ENCODE measurements at places on chromosomes 1 and 21.

- DNase-seq = no peak
These were observed 89.3 kb downstream of the SLC44A5 start for GRCh38 chr1:75521658-75522057.

DNA sequence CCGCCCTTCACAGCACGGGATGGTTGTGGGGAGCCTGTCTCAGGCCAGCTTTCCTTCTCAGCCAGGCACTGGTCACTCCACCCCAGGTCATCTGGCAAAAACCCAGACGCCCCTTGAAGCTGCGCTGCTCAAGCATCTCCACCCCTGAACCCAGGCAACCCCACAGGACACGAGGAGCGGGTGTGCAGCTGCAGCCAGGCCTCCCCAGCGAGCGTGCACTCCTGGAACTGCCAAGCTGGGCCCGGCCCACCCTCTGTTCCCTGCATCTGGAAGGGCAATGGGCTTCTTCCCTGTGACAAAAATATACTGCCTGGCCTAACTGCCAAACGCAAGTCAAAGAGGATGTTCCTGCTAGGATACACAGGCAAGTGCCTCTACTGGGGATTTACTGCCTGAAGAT, 39.7 kb downstream of the SLC66A1 start:
- no peak for DNase-seq

DNA sequence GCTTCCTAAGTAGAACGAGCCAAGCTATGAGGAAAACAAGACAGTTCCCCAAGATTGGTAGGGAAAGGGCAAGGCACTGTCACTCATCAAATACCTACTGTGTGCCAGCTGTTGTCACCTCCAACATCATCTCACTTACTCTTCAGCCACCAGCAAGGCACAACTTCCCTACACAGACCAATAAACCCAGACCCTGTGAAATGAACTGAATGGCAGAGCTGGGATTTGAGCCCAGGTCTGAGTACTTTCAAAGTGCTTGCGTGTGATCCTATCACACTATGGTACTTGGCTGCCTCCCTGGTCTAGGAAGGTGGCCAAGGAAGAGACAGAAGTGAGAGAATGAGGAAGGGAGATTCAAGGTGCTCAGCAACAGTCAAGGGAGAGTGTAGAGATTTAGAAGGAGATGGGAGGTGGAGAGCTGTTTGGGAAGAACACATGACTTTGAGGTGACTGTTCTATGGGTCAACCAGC, 16.7 kb upstream of the TRIM63 start:
- DNase-seq = no peak

GRCh38 chr1:222697826-222698225, 14.5 kb downstream of the AIDA start:
- DNase-seq = no peak

DNA sequence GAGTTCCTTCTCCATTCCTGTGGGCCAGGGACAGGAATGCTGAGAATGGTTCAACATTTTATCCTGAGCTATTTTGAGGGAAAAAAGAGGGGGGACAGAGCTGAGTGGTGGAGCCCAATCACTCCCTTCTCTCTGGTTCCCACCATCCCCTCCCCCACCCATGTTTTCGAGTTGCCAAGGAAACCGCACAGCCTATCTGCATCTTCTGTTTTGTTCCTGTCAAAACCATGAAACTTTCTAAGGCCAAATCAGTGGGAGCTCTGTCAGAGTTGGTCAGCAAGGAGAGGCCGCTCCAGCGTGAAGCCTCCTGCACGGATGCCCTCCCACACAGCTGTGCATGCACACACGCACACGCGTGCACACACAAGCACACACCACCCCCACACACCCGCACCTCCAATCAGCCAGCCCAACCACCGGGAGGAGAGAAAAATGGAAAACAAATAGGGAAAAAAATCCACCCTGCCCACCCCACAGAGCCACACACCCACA, 54.5 kb upstream of the ATP2B4 start:
- no peak for DNase-seq

GRCh38 chr21:46660505-46660904, 25.0 kb downstream of the PRMT2 start:
- DNase-seq = no peak

GRCh38 chr21:22536509-22536908, 1538.3 kb downstream of the NCAM2 start:
- DNase-seq = no peak

DNA sequence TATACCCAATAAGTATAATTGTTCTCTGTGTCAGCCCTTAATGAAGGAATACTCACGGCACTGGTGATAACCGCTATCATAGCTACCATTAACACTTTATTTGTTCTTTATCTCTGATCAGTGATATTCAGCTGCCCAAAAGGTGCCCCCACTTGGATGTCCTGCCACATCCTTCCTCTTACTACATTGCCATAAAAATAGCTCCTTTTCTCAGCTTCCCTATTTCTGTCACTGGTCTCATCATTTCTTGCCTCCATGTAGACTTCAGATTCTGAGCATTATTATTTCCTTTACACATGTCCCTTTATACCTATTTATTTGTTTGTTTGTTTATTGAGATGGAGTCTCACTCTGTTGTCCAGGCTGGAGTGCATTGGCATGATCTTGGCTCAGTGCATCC, 2.7 kb upstream of the RAB29 start:
- DNase-seq = no peak

- DNase-seq = no peak
These were observed 55.8 kb upstream of the SELENON start for GRCh38 chr1:25744140-25744581.

- no peak for DNase-seq
These were observed 56.5 kb downstream of the WLS start for GRCh38 chr1:68175621-68176398.

DNA sequence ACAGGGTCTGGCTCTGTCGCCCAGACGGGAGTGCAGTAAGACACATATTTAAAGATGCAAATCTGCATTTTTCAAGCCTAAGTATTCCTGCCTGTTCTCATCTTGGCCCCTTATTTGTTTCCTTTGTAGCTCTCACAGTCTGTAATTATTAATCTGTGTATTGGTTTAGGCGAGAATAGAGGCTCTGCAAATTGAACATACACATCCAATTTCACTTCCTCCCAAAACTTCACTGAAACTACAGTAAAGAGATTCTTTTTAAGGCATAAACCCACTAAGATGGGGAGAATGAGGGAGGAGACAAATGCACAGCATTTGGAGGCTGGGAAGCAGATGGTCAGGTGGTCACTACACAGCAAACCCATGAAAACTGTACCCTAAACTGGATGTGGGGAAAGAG, 21.0 kb downstream of the HMGN2 start:
- no peak for DNase-seq

DNA sequence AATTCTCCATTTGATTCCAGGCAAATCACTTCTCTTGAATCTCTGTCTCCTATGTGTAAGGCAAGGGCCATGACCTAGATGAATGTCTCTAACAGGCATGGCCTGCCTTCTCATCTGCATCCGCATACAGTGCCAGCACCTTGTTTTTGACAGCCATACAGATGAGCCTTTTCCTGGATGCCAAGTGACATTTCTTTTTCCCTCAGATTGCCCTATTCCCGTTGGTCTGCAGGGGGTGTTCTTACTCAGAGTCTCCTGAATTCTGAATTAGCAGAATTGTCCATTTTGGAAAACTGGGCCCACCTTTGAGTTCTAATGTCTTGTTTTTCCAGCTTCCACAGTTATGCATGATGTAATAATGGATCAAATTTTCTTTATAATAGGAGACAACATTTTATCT, 88.0 kb upstream of the ADAR start:
- no peak for DNase-seq

DNA sequence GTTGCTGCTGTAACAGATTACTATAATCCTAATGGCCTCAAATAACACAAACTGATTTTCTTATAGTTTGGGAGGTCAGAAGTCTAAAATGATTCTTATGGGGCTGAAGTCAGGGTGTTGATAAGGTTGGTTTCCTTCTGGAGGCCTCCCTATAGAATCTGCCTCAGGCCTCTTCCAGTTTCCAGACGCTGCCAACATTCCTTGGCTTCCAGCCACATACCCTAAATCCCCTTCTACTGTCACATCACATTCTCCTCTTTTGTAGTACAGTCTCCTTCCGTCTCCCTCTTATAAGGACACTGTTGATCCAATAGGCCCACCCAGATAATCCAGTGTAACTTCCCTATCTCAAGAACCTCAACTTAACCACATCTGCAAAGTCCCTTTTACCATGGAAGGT, 145.3 kb upstream of the NCAM2 start:
- DNase-seq = no peak

DNA sequence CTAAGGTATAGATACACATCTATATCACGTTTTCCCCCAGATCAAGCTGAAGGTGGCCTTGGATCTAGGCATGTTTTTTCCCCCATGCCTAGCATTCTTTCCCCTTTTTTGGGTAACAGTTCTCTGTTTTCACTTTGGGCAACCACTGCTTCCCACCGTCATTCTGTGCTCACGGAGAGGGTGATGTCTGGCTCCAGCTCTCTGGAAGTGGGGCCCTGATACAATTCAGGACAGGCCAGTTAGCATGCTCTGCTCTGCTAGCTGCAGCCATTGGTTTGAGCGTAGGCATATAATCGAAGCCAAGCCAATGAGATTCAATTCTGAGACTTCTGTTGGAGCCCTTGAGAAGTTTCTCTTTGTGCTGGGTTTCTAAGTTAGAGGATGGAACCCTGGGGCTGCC, 2.1 kb upstream of the RNF186 start:
- no peak for DNase-seq

GRCh38 chr1:41500378-41500777, 15.9 kb upstream of the EDN2 start:
- DNase-seq = no peak

GRCh38 chr1:53871773-53872484, 17.7 kb downstream of the YIPF1 start:
- no peak for DNase-seq

- DNase-seq = no peak
These were observed 75.3 kb upstream of the ARTN start for GRCh38 chr1:43858324-43858723.

DNA sequence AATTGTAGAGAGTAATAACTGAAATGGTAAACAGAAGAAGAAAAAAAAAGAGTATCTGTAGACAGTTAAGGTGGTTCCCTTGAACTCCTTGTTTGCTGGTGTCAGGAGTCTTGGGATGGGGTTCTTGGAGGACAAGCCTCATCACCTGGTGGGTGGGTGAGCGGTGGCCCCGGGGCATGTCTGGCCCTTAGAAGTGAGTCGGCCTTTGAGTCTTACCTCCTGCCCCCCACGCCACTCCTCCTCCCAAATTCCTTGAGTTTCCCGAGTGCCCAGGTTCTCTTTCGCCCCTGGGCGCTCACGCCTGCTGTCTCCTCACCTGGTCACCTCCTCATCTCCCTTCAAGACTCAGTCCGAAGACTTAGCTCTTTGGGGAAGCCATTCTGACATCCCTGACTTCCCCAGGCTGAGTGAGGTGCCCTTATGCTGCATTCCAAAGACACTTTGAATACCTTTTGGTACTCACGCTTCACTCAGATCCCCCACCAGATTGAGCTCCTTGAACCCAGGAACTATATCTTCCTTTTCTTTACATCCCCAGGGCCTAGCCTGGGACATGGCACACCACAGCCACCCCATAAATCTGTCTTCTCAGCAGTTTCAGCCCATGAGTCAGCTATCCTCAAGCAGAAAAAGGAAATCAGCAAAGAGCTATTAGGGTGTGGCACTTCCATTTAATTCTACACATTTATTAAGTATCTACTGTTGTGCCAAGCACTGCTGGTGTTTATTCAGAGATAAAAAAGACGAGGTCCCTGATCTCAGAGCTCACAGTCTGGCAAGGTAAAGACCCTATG, 13.5 kb upstream of the IKBKE start:
- no peak for DNase-seq

DNA sequence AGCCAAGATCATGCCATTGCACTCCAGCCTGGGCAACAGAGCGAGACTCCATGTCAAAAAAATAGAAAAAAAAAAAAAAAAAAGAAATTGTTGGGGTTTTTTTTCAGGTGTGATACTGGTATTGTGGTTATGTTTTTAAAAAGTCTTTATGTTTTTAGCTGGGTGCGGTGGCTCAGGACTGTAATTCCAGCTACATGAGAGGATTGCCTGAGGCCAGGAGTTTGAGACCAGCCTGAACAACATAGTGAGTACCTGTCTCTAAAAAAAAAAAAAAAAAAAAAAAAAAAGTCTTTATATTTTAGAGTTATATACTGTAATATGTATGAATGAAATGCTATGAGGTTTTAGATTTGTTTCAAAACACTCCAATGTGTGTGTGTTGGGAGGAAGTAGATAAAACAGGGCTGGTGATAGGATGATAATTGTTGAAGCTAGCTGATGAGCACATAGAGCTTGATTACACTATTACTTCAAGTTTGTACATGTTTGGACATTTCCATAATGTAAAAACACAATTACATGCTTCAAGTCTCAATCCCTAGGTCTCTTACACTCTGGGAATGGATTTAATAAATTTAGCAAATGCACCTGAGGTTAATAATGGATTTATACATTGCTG, 30.2 kb upstream of the ATP5PO start:
- DNase-seq = no peak

DNA sequence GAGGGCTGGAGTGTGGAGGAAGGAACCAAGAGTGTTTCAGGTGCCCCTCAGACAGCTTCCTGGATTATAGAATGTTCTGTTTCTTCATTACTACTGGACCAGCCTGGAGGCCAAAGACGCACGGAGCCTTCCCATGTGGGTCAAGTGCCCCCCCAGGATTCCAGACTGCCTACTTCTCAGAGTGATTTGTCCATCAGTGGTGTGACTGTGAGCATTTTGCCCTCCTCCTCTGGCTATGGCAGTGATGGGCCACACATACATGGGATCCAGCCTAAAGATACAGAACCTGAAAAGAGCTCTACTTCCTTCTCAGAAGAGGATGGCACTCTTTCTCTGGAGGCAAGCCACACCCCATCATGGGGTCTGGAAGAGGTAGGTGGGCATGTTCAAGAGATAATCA, 64.9 kb downstream of the MACF1 start:
- no peak for DNase-seq

Measured in stimulated activated CD4-positive, alpha-beta T cell treated with anti-CD3 and anti-CD28 coated beads, Interleukin-12 subunit alpha, Interleukin-12 subunit beta, amount 100 ng/mL, for 24 hours (primary cell).